A549 (cell line): ENCODE measurements at places on chromosomes 1 and 21. TPM values are rescaled to one million over a fixed set of nuclear protein-coding genes. Genes with fewer than 3 reads are reported as not detected.

- peak; percentile 83 for DNase-seq
Measured at GRCh38 chr1:221886743-221887414, 145.0 kb upstream of the DUSP10 start.

The TBX19 gene
- 0.97 to 1.0 TPM (median 0.98 TPM) in 3 replicates for polyA plus RNA-seq

The KIRREL1 gene
- polyA plus RNA-seq = 41.3 to 43.8 TPM (median 41.3 TPM) in 3 replicates

DNA sequence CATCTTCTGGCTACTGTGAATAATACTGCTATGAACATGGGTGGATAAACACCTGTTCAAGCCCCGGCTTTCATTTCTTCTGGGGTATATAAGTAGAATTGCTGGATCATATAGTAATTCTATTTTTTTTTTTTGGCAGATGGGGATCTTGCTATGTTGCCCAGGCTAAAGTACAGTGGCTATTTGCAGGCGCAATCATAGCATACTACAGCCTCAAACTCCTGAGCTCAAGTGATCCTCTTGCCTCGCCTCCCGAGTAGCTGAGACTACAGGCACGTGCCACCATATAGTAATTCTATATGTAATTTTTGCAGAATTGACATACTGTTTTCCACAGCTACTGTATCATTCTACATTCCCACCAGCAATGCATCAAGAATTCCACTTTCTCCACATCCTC is 27.8 kb downstream of the UBR4 start:
- DNase-seq = no peak

The OR10Z1 gene
- polyA plus RNA-seq = not detected in 3 replicates

The CCDC181 gene
- polyA plus RNA-seq = 0.14 to 0.26 TPM (median 0.20 TPM) in 3 replicates

GRCh38 chr1:198290089-198290683 is 133.4 kb downstream of the NEK7 start:
- DNase-seq = no peak

The LORICRIN gene
- not detected in 3 replicates for polyA plus RNA-seq

DNA sequence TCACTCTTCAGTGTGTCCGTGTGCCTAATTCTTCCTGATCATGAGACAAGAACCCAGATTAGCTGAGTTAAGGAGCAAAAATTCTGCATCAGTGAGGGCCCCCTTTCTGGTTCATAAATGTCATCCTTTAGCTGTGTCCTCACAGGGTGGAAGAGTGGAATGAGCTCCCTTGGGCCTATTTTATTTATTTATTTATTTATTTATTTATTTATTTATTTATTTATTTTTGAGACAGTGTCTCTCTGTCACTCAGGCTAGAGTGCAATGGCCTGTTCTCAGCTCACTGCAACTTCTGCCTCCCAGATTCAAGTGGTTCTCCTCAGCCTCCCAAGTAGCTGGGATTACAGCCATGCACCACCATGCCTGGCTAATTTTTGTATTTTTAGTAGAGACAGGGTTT is 131.7 kb downstream of the PATJ start:
- DNase-seq = no peak

GRCh38 chr1:56803561-56804156 is 15.5 kb downstream of the FYB2 start:
- peak; percentile 26 for DNase-seq

GRCh38 chr1:86741947-86742572 is 37.7 kb downstream of the SH3GLB1 start:
- DNase-seq = peak; percentile 7

The CDKN2C gene
- 14.7 to 17.7 TPM (median 16.8 TPM) in 3 replicates for polyA plus RNA-seq

The MRPL39 gene
- 35.5 to 40.3 TPM (median 36.8 TPM) in 3 replicates for polyA plus RNA-seq

- DNase-seq = no peak
Measured at GRCh38 chr1:209545423-209545822, 38.1 kb upstream of the CAMK1G start.

The NFASC gene
- 0.39 to 0.51 TPM (median 0.45 TPM) in 3 replicates for polyA plus RNA-seq

- DNase-seq = no peak
Measured at GRCh38 chr21:33229099-33229783, 497 bp upstream of the IFNAR2 start.

DNA sequence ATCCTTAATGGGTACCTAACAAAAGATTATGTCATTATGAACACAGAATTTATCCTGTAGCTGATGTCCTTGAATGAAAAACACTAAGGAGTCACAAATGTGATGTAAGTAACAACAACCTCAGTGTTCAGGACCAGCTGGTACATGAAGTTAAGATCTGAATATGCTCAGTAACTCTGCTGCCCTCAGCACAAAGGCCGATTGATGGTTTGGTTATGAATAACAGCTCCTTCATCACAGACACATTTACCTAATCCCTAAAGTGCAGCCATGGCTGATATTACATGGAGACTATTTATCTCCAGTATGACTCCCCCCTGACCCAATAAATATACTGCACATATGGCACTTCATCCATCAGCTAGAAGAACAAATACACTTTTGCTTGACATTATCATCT is 75.2 kb downstream of the PLPPR5 start:
- no peak for DNase-seq

GRCh38 chr21:15528346-15528745 is 201.4 kb upstream of the USP25 start:
- DNase-seq = no peak

- DNase-seq = peak; percentile 78
Measured at GRCh38 chr1:31954607-31955283, 16.6 kb upstream of the PTP4A2 start.

DNA sequence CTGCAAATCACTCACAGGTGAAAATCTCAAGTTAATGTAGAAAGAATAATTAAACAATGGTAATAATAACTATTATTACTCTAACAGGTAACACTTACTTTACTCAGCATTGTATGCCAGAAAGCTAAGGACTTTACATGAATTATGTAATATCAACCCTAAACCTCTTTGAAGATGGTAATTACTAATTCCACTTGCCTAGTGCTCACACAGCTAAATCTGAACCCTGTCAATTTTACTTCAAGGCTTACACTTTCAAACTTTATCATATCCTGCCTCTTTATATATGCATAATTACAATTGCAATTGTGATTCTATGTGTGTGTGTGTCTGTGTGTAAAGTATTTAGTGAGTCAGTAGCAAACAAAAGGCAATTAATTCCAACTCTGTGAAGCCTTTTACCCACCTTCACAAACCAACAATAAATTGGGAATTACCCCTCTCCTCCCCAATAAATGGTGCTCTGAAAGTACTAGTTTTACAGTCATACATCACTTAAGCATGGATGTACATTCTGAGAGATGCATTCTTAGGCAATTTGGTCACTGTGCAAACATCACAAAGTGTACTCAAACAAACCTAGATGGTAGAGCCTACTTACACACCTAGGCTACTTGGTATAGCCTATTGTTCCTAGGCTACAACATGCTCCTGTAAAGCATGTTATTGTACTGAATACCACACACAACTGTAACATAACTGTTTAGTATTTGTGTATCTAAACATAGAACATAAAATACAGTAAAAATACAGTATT is 5.9 kb downstream of the ZNF644 start:
- DNase-seq = peak; percentile 73

DNA sequence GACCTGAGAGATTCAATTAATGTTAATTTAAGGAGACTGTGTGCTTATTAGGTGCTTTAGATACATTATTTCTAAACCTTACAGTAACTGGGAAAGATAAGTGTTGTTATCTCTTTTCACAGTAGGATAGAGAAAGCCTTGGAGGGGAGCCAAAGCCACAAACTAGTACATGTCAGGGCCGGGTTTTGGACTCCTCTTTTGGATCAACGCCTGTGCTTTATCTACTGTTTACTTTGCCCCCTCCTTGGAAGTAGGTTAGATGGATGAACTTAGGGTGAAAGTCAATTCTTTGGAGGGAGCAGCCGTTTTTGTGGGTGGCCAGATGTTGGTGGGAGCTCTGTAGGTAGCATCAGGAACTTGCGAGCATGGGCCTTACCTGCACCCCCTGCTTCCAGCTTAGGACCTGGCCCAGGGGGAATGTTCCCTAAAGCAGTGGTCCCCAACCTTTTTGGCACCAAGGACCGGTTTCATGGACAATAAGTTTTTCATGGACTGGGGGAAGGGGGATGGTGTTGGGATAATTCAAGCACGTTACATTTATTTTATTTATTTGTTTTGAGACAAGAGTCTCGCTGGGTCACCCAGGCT is 1.7 kb downstream of the HHAT start:
- no peak for DNase-seq

DNA sequence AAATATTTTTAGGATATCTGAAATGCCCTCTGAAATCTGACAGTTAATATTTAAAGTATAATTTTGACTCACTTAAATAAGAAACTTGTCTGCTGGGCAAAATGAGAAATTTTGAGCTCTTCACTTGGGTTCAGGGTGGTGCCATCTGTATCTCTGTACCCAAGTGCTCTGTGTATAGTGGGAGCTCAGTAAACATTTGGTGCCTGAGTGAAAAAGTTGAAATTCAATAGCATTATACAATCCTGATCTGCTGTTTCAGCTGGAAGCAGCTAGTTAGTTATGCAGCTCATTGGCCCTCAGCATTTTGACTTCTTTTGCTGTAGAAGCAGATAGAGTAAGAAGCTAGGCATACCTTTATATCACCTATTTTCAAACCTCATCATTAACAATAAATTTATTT is 73.3 kb downstream of the RPE65 start:
- DNase-seq = no peak

The COL9A2 gene
- polyA plus RNA-seq = 0.12 to 0.32 TPM (median 0.12 TPM) in 3 replicates

- no peak for DNase-seq
Measured at GRCh38 chr1:18139198-18139981, 31.8 kb downstream of the IGSF21 start.

DNA sequence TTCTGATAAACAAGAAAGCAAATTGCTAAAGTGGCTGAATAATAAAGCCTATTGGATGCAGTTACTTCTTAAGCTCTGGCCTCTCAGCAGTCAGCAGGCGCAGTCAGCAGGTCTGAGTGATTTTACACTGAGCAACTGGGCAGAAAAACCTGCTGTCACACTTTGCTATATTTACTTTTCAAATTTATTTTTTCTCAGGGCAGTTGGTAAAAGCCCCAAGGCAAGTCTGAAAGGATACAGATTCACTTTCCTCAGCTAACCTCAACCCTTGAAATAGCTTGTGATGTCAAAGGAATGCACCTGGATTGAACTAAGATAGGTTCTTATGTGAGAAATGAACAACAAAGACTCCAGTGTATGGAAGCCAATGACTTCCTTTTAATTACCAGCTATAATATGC is 34.0 kb downstream of the ATP5PF start:
- DNase-seq = no peak

DNA sequence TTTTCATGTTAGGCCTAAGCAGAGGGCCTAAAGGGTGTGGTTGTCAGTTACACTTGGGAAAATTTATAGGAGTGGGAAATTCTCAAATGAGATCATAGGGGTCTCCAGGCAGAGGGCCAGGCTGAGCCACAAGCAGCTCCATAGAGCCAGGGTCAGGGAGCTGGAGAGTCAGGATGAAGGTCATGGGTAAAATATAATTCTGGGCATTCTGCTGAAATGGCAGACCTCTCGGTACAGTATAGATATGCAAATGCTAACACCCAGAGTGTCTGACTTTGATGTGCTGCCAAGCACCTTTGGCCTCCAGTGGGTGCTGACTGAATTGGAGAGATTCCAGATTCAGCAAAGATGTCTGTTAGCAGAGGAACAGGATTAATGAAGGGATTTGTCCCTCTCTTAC is 40.1 kb downstream of the DNM3 start:
- DNase-seq = no peak

The SPAG17 gene
- polyA plus RNA-seq = 0.05 to 0.13 TPM in 2 of 3 replicates, not detected in the other

- no peak for DNase-seq
Measured at GRCh38 chr1:70764747-70765146, 282.9 kb downstream of the PTGER3 start.

GRCh38 chr1:69175053-69175452 is 392.7 kb upstream of the LRRC7 start:
- DNase-seq = no peak

DNA sequence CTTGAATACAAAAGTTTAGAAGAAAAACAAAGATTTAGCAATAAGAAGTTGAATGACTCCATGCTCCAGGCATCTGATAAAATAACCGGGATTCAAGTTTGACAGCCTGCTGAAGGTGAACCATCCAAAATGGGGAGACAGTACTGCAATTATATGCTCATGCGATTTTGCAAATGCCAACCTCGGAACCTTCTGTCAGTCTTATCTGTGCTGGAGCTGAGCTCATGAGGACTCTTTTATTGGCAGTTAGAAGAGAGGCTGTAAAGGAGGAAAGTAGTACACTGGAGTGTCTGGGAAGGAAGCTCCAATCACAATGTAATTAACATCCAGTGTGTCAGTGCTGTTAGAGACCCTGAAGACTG is 170.0 kb downstream of the GALNT2 start:
- no peak for DNase-seq

The ADAMTS5 gene
- polyA plus RNA-seq = not detected in 3 replicates

DNA sequence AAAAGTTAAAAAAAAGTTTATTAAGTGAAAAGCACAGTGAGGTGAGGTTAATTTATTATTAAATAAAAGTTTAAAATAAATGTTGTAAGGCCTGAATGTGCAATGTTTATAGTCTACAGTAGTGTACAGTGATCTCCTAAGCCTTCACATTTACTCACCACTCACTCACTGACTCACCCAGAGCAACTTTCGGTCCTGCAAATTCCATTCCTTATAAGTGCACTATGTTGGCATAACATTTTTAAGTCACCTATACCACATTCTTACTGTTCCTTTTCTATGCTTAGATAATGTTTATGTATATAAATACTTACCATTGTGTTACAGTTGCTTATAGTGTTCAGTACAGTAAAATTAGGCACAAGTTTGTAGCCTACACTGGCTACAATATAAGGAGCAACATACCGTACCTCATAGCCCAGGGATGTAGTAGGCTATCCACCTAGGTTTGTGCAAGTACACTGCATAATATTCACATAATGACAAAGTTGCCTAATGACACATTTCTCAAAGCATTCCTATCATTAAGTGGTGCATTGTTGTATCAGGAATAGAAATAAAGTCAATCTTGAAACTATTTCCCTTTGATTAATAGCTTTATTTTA is 426.5 kb upstream of the BRINP3 start:
- DNase-seq = no peak

DNA sequence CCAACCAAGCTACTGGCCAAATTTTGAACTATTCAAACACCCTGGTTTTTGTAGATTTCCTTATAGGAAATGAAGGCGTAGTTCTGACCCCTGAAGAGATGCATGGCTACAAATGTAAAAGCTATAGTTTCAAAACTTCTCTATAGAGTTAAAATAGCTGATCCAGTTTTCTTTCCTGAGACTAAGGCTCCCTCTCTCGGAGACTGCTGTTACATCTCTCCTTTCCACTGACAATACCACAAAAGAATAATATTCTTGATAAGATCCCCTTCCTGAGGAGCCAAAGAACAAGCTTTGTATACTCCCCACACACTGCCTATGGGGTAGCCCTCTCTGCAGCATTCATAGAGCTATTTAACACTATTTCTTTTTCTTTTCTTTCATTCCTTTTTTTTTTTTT is 6.7 kb upstream of the CFAP126 start:
- peak; percentile 29 for DNase-seq

GRCh38 chr1:157868654-157869053 is 27.0 kb upstream of the CD5L start:
- no peak for DNase-seq
